ENCODE measurements at places on chromosomes 11 and 22. TPM values are rescaled to one million over a fixed set of nuclear protein-coding genes. Genes with fewer than 3 reads are reported as not detected.

The SLC37A2 gene
- not detected for total RNA-seq

The BATF2 gene
- total RNA-seq = not detected

The IL18 gene
- not detected for total RNA-seq

The GNG3 gene
- total RNA-seq = not detected

The TTC12 gene
- total RNA-seq = 10.8 TPM

The C11orf91 gene
- total RNA-seq = 0.54 TPM

Measured in CD8-positive, alpha-beta T cell (primary cell).